NCI-H2029 treated with DMSO at 0.1 percent for 48 hours (cell line): ENCODE measurements at places on chromosomes 7 and 10.

GRCh38 chr7:156652886-156653568 lies 12.5 kb downstream of the RNF32 start:
- DNase-seq: no peak

- DNase-seq: no peak
Observed at GRCh38 chr10:90096196-90096595, 394.8 kb downstream of the KIF20B start.

GRCh38 chr10:99329554-99330346 lies 594 bp downstream of the CNNM1 start:
- no peak for DNase-seq

DNA sequence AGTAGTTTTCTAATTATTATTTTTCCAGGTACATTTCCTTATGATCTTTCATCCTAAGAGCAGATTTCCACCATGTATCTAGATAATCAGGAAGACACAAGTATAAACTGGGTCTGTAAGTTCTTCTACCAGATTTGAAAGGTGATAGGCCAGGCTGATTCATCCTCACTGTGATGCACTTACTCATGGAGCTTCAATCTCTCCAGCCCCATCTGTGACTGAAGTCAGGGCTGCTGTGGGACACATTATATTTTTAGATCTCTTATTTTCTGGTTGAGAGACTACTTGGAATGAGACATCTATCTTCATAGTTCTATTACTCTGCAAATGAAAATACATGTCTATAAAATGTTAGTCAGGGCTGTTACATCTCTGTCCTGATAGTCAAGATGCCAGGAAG lies 85.5 kb upstream of the SLC25A13 start:
- no peak for DNase-seq

GRCh38 chr7:132568962-132569361 lies 7.3 kb downstream of the PLXNA4 start:
- DNase-seq: no peak

DNA sequence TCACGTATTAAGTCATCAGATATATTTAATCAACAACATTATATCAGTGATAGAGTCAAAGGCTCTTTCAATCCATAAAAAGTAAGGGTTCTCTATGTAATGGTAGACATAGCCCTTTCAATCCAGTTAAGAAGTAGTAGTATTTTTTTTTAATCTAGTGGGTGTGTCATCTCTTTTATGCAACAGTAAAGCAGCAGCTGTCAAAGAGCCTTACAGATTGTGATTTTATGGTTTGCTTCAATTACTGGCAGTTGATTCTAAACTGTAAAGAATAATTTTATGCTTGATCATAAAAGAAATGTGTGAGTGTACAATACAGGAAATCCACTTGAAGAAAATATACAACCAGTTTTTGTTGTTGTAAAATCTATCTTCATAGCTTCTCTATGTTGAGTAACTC lies 902.6 kb upstream of the MBL2 start:
- DNase-seq: no peak

DNA sequence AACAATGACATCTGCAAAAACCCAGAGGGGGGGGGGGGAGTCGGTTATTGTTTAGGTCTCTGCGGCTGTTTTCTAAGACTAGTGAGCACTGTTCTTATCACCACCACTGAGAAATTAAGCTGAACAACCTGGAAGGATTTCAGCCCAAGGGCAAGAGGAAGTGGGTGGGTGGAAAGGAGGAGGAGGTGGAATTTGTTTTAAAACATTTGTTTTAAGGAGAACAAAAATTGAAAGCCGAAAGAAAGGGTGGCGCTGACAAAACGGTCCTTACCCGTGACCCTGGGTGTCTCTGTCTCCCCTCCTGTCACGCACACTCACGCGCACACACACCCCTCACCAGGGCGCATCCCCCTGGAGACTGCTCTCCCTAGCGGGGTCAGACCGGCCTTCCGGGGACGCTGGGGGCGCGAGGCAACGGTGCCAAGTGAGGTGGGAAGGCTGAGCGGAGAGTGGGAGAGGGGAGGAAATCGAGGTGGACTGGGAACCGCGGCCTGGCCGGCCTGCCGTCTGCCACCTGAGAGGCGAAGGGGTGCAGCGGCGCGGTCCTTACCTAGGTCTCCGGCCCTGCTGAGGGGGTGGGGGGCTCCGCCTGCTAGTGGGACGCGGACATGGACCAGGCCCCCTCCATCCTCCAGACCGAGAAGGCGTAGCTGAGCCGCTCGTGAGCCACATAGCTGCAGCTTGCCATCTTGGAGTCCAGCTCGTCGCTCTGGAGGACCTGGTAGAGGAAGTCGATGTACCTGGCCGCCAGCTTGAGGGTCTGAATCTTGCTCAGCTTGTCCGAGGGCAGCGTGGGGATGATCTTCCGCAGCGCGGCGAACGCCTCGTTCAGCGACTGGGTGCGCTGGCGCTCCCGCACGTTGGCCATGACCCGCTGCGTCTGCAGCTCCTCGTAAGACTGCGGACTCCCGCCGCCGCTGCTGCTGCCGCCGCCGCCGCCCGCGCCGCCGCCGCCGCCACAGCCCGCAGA lies 1.0 kb downstream of the TWIST1 start:
- no peak for DNase-seq

DNA sequence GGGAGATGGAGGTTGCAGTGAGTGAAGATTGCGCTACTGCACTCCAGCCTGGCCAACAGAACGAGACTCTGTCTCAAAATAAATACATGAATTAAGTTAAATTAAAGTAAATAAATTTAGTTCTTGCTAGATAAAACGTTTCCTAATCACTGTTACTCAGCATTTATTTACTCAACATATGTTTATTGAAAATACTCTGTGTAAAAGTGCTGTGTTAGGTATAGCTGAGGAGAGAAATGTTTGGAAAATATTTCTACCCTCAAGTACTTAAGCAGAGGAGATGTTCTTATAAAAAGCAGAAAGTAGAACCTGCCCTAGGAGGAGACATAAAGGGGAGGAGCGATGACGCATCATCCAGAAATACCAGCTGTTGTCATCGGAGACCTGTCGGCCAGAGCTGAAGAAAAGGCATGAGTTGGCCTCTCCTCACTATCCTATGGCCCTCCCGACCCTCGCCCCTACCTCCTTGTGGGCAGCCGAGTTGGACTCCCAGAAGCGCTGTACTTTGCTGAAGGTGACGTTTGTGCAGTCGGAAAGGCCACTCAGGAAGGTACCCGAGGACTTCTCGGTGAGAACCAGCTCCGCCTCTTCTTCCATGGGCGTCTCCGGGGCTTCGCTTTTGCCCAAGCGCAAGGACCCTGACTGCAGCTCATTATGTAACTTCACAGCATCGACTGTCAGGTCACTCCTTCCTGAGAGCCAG lies 1.1 kb downstream of the RRP12 start:
- no peak for DNase-seq

- no peak for DNase-seq
Observed at GRCh38 chr7:122896509-122896908, 10.2 kb upstream of the CADPS2 start.

DNA sequence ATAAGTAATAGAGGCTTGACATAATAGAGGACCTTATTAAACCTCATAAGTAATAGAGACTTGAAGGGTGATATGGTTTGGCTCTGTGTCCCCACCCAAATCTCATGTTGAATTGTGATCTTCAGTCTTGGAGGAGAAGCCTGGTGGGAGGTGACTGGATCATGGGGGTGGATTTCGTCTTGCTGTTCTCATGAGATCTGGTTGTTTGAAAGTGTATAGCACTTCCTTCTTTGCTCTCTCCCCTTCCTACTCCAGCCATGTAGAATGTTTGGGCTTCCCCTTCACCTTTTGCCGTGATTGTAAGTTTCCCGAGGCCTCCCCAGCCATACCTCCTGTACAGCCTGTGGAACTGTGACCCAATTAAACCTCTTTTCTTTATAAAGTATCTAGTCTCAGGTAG lies 8.6 kb downstream of the KIFBP start:
- no peak for DNase-seq

DNA sequence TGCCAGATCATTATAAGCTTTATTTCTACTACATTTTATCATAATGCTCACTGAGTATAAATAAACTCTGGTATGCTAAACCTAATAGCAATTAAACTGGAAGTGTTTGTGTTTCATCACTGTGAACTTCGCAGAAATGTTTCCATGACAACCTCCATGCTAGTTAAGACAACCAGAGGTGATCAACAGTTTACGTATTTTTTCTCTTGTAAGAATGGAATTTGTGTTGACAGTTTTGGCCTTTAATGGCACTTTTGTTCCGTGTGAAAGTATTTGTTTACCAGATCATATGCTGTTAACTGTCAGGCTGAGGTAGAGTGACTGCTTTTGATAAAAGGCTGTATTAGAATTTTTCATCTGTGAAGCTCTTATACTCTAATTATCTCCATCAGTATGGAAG lies 212.1 kb upstream of the PPP1R3A start:
- no peak for DNase-seq

GRCh38 chr10:92265687-92266258 lies 25.1 kb downstream of the CPEB3 start:
- no peak for DNase-seq

GRCh38 chr7:77765481-77765880 lies 32.8 kb downstream of the TMEM60 start:
- no peak for DNase-seq

- peak; percentile 72 for DNase-seq
Observed at GRCh38 chr10:102280397-102281101, 35.2 kb downstream of the GBF1 start.

DNA sequence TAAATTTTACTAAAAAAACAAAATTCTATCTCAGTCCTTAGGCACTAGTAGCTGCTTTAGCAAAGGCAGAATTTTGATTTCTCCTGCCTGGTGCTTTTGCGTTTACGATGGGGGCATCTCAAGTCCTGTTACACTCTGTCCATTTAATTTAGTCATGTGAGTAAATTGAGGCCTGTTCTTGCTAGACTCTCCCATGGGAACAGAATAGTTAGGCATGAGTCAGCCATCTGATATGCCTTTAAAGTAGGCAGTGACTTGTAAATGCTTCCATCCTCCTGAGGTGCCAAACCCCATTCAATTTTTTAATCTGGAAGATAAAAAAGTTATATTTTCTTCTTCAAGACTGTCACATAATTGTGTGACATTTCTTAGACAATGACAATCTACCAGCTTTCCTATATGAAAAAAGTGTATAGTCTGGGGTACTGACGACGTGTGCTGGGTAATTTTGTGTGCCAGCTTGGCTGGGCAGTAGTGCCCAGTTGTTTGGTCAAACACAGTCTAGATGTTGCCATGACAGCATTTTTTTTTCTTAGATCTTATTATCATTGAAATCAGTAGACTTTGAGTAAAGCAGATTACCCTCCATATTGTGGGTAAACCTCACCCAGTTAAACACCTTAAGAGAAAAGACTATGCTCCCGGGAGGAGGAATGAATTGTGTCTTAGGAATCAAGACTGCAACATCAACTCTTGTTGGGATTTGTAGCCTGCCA lies 603.4 kb downstream of the SORCS1 start:
- no peak for DNase-seq

DNA sequence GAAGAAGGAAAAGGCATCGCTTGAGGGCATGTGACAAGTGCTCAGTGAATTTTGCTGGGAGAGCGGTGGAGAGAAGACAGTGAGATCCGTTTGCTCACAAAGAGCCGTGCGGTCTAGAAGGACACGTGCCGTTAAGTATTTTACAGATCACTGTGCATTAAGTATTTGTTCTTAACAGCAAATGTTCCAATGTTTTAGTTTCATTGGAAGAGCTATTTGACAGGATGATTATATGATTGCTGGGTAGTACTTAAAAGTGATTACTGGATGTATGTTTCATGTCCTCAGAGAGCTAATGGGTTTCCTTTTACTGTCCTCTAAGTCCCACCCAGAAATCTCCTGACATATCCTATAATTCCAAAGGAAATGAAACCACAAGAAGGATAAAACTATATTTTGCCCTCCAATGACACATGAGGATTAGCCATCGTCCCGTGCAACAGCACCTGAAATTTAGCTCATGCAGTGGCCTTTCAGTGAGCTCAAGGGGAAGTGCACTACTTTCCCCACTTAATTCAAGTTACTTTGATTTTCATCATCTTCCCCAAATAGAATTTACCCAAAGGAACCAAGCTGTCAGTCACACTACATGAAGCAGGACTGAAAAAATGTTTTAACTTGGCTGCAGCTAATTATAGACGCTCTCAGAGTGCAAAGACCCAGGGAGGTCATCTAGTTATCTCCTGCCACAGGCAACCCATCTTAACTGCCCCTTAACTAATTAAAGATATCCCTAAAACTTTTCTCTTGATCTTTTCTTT lies 80.3 kb downstream of the KLF6 start:
- DNase-seq: no peak

GRCh38 chr7:148987751-148988512 lies 40.4 kb downstream of the PDIA4 start:
- DNase-seq: no peak

- no peak for DNase-seq
Observed at GRCh38 chr10:132249824-132250375, 57.9 kb downstream of the STK32C start.

DNA sequence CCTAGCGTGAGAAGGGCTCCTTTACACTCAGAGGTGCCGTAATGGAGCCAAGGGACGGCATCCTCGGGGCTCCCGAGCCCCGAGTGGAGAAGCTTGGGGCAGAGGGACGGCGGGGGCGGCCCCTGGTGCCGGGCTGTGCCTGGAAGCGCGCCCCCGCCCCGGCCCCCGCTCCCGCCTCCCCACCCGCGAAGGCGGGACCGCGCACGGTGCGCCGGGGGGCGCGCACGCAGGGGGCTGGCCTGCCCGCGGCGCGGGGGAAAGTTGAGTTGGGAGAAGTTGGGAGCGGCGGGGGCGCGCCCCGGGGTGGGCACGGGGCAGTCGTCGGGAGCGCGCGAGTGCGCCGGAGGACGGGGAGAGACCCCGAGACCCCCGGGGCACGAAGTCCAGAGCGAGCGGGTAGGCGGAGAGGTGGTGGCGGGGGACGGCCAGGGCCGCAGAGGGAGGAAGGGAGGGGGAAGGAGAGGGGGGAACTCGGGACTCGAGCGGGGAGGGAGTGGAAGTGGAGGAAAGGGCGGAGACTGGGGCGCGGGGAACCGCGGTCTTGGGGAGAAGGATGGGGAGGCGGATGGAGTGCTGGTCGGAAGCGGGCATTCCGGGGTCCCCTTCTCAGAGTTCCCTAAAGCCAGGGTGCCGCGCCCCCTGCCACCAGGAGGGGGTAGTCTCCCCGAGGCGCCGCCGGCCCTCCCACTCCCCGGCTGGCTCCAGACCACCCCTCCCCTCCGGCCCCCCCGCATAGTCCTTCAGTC lies at the start of gene SLC4A2:
SLC4A2 (plus strand) TSS at position 223 of the 746 bp plus-strand sequence. CDS start 2,399 bp downstream, outside the sequence.
- DNase-seq: no peak

DNA sequence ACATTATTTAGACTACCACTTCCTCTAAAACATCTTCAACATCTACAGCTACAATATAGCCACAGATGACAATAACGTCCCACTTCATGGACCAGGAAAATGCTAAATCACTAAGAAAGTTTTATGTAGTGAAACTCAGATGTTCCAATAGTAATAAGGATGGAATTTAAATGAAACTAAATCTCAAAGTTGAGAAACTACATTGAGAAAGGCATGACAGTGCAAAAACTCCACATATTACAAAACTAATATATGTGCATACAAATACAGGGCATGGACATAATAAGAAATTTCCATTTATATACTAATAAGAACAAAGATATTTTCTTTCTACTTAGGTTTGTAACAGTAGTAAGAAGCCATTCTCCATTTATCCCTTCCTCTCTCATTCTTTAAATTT lies 31.1 kb downstream of the POT1 start:
- DNase-seq: no peak

- DNase-seq: peak; percentile 1
Observed at GRCh38 chr7:91852263-91852741, 28.2 kb downstream of the MTERF1 start.

- DNase-seq: no peak
Observed at GRCh38 chr7:83362871-83363550, 200.3 kb upstream of the PCLO start.
